ENCODE measurements at places on chromosomes 4 and X.
A peak's percentile ranks its signal among the peaks of the same experiment; 100 is the strongest.

GRCh38 chrX:65926095-65927019 lies 113.5 kb downstream of the VSIG4 start:
- no peak for DNase-seq

DNA sequence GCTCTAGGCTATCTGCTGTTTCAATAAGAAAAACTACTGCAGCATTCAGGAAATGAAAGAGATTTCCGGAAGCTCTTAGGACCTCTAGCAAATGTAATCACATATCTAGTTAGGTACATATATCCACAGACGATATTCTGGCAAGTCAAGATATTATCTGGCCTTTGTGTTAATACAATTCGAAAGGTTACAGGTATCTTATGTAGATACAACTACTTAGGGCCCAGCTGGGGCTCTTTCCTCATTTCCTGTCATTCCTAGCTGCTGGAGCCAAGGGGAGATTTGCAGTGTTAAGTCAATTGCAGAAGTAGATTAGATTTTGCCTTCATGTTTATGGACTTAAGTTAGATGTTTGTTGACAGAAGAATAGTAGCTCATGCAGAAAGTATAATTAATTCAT lies 299.5 kb downstream of the ARHGAP24 start:
- no peak for DNase-seq

- no peak for DNase-seq
Observed at GRCh38 chrX:13571136-13571535, 1.7 kb downstream of the EGFL6 start.

- DNase-seq: no peak
Observed at GRCh38 chr4:175109933-175110332, 191.8 kb downstream of the ADAM29 start.

- DNase-seq: no peak
Observed at GRCh38 chr4:80008351-80008750, 64.7 kb downstream of the ANTXR2 start.

GRCh38 chr4:120785202-120785601 lies 137.3 kb downstream of the PRDM5 start:
- no peak for DNase-seq

- DNase-seq: peak; percentile 56
Observed at GRCh38 chr4:158259955-158260575, 49.8 kb downstream of the TMEM144 start.

DNA sequence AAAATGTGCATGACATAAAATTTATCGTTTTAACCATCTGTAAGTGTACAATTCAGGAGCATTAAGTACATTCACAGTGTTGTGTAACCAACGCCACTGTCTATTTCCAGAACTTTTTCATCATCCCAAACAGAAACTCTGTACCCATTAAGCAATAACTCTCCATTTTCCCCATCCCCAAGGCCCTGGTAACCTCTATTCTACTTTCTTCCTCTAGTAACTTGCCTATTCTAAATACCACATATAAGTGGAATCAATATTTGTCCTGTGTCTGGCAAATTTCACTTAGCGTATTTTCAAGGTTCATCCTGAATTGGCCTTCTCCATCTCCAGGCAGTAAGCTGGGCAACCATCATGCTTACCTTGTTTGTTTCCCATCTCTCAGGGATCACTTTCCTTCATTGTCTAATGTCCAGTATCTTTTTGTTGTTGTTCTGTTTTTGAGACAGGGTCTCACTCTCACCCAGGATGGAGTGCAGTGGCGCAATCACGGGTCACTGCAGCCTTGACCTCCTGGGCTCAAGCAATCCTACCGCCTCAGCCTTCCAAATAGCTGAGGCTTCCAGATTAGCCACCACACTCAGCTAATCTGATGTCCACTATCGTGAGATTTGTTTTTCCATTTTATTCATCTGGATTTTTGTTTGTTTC lies 17.7 kb upstream of the GRIPAP1 start:
- DNase-seq: no peak

DNA sequence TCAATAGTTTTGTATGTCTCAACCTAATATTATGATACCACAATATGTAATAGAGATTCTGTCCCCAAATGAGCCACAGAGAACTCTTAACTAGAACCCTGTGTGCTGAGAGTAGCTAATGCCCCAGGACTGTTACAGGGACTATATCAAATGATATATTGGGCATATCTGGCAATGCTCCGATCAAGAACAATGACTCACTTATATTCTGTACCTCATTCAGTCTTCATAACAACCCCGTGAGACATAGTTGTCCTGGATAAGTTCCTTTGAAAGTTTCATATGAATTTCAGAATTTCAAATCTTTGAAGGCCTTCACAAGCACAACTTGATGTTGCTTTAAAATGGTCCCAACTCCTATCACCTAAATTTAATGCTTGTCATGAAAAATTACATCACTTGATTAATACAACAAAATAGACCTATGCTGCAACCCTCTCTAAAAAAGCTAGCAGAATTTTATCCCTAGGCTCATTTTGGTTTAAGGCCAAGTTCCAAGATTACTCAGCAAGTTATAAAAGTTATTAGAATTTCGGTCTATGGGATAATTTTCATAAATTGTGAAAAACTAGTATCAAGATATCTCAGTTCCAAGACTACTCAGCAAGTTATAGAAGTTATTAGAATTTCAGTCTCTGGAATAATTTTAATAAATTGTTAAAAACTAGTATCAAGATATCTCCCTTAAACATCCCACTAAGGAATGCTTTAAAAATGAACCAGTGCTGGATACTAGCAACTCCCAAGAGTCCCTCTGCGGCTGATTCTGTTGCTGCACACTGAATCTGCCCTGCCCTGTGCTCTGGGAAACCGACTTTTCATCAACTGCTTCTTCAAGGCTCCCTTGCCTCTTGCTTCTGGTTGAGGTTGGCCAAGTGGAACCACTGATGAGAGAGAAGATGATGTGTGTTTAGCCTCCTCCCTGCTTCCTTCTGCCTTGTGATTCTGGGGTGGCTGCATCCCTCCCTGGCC lies 6.0 kb upstream of the ANXA3 start:
- peak; percentile 47 for DNase-seq

DNA sequence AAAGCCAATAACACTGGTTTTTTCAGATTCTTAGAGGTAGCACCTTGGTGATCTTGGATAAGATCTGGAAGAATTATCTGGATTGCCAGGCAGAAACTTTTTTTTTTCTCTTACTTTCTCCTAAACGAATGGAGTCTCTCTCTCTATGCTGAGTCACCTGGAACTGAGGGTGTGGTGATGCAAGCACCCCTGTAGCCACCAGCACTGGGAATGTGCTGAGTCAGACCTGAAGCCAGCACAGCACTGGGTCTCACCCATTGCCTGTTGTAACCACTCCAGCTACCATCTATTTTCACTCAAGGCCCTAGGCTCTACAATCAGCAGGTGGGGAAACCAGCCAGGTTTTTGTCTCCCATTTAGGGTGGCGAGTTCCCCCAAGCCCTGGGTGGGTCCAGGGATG lies 923.8 kb downstream of the RAPGEF2 start:
- peak; percentile 91 for DNase-seq

- DNase-seq: no peak
Observed at GRCh38 chrX:40258909-40259308, 161.2 kb upstream of the BCOR start.

- DNase-seq: peak; percentile 80
Observed at GRCh38 chr4:37762294-37762990, 64.0 kb upstream of the PGM2 start.

DNA sequence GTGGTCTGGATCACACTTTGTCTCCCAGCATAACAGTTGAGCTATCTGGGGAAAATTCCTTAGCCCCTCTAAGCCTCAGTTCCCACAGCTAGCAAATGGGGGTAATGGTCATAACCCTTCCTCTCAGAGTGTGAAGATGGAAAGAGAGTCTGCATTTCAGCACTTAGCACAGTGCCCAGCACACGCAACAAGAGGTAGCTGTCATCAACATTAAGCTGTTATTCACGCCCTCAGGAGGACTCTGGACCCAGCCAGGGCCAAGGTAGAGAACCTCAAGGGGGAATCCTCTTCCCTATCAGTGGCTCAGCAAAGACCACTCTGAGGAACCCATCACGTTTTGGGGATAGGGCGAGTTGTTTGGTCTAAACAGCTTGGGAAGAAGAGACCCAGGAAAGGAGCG lies 258.6 kb downstream of the FBXW7 start:
- no peak for DNase-seq

- DNase-seq: peak; percentile 63
Observed at GRCh38 chr4:160523231-160523630, 1420.4 kb downstream of the RAPGEF2 start.

GRCh38 chr4:103067841-103068547 lies 8.6 kb downstream of the SLC9B2 start:
- peak; percentile 36 for DNase-seq

DNA sequence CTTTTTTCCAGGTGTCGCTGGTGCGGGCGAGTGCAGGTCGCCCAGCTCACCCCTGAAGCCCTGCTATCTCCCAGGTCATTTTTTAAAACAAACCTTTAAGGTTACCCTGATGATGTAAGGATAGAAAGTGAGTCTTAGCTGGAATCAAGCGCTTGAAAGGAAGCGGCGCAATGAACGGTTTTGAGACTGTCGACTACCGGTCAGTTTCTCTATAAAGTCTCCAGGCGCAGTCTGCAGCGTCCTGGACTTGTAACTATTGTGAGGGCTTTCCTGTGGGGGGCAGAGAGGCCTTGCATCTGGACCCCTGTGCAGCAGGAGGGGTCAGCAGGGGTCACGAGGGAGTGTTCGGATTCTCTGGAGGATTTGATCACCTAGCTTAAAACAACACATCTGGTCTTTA lies 1.6 kb downstream of the KIT start:
- peak; percentile 30 for DNase-seq

- DNase-seq: peak; percentile 20
Observed at GRCh38 chrX:139203651-139204570, 326.6 kb upstream of the F9 start.

Data from MCF 10A (cell line).